ENCODE measurements at places on chromosomes 12 and 14.

DNA sequence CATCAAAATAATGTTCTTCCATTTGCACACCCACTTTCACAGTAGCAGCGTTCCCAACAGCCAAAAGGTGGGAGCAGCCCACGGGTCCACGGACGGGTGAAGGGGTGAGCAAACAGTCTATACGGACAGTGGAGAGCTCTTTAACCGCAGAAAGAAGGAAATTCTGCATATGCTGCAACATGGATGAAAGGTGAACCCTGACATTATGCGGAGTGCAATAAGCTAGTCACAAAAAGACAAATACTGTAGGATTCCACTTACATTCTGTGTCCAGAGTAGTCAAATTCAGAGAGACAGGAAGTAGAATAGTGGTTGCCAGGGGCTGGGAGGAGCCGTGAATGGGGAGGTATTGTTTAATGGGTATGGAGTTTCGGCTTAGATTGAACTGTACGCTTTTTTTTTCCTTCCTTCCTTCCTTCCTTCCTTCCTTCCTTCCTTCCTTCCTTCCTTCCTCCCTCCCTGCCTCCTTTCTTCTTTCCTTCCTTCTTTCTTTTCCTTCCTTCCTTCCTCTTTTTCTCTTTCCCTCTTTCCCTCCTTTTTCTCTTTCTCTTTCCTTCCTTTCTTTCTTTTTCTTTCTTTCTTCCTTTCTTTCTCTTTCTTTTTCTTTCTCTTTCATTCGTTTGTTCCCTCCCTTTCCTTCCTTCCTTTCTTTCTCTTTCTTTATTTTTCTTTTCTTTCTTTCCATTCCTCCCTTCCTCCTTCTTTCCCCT lies 15.8 kb upstream of the ANKRD9 start:
- peaks cover 27% of the 10 kb centered on the region for H3K4me1 ChIP-seq
- peak overlapping the region; percentile 89 for H3K27ac ChIP-seq
- H3K4me3 ChIP-seq: peak overlapping the region; percentile 45
- H3K27me3 ChIP-seq: no peaks in the 10 kb centered on the region
- H3K36me3 ChIP-seq: no peaks in the 10 kb centered on the region

GRCh38 chr12:55708695-55709233 lies 1.1 kb upstream of the ITGA7 start:
- no peak overlapping the region for H3K4me3 ChIP-seq
- H3K4me1 ChIP-seq: peaks cover 28% of the 10 kb centered on the region
- H3K27ac ChIP-seq: peak overlapping the region; percentile 82
- peaks cover 27% of the 10 kb centered on the region for H3K27me3 ChIP-seq
- DNase-seq: no peak
- H3K36me3 ChIP-seq: no peaks in the 10 kb centered on the region

- H3K4me3 ChIP-seq: no peak overlapping the region
- DNase-seq: no peak
- no peaks in the 10 kb centered on the region for H3K27me3 ChIP-seq
- H3K36me3 ChIP-seq: no peaks in the 10 kb centered on the region
Observed at GRCh38 chr12:72829838-72830237, 557.7 kb downstream of the TRHDE start.

DNA sequence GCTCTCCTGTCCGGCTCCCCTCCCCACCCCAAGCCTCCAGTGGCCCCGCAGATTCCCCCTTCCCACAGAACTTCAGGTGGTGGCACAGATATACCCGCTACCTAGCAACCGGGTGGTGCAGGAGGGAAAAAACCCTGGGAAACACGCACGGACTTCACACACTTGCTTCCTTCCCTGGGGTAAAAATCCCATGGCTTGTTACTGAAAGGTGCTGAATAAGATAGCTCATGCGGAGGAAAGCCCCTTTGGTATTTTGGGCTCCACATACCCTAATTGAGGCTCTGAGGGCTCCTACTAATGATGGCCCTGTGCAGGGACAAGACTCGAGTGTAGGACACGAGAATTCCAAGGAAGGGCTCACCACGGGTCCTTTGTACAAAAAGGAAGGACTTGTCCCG lies 869 bp upstream of the RIMBP2 start:
- H3K27ac ChIP-seq: no peak overlapping the region
- peaks cover 16% of the 10 kb centered on the region for H3K4me1 ChIP-seq
- DNase-seq: no peak
- H3K36me3 ChIP-seq: no peaks in the 10 kb centered on the region
- no peak overlapping the region for H3K4me3 ChIP-seq
- peaks cover 51% of the 10 kb centered on the region for H3K27me3 ChIP-seq

- peaks cover 5% of the 10 kb centered on the region for H3K27me3 ChIP-seq
- H3K36me3 ChIP-seq: no peaks in the 10 kb centered on the region
- H3K27ac ChIP-seq: no peak overlapping the region
- H3K4me1 ChIP-seq: no peaks in the 10 kb centered on the region
Observed at GRCh38 chr14:99125616-99126431, 146.2 kb downstream of the BCL11B start.

- peaks cover 16% of the 10 kb centered on the region for H3K4me1 ChIP-seq
- DNase-seq: no peak
- H3K4me3 ChIP-seq: no peak overlapping the region
- no peaks in the 10 kb centered on the region for H3K27me3 ChIP-seq
- H3K36me3 ChIP-seq: no peaks in the 10 kb centered on the region
Observed at GRCh38 chr14:96160913-96161310, 43.7 kb upstream of the BDKRB2 start.

- H3K27ac ChIP-seq: no peak overlapping the region
- H3K36me3 ChIP-seq: no peaks in the 10 kb centered on the region
- no peaks in the 10 kb centered on the region for H3K4me1 ChIP-seq
Observed at GRCh38 chr12:112838731-112839130, 47.2 kb downstream of the RPH3A start.

DNA sequence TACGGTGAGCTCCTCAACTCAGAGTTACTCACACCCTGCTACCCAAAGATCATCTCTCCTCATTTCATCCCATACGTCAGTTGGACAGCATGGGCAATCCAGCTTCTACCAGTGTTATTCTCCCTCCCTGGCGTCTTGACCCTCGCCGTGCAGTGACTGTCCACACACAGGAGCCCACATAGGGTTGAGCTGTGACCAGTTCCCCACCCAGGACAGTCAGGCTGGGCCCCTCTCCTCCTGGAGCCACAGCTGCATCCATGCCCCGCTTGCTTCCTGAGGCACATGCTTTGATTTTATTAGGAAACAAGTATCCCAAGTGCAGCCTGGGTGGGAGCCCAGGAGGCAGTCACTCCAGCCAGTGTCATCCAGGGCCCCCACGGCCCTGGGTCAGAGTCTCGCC lies 140.3 kb upstream of the SFSWAP start:
- no peak for DNase-seq
- H3K36me3 ChIP-seq: no peaks in the 10 kb centered on the region
- H3K27me3 ChIP-seq: peaks cover 36% of the 10 kb centered on the region
- H3K4me3 ChIP-seq: no peak overlapping the region
- H3K4me1 ChIP-seq: no peaks in the 10 kb centered on the region
- no peak overlapping the region for H3K27ac ChIP-seq

- no peak overlapping the region for H3K4me3 ChIP-seq
- no peak overlapping the region for H3K27ac ChIP-seq
- H3K4me1 ChIP-seq: peaks cover 4% of the 10 kb centered on the region
- H3K36me3 ChIP-seq: no peaks in the 10 kb centered on the region
- no peak for DNase-seq
Observed at GRCh38 chr12:102059343-102059742, 2.4 kb downstream of the WASHC3 start.

DNA sequence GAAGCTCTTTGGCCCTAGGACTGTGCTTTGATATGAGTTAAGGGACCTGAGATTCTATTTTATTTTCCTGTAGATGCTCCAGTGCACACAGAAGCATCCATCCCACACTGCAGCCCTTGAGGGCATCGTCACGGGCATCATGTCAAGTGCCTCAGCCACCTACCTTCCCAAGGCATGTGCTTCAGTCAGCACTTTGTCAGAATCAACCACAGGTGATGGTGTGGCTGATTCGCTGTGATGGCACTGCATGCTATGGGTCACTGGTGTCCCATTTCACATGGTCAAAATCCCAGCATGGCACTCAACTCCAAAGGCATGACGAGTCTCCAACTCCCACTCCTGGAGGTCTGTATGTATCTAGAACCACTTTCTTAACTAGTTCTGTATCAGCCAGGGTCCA lies 100.8 kb downstream of the AACS start:
- no peaks in the 10 kb centered on the region for H3K36me3 ChIP-seq
- H3K4me1 ChIP-seq: no peaks in the 10 kb centered on the region
- H3K27me3 ChIP-seq: no peaks in the 10 kb centered on the region
- H3K4me3 ChIP-seq: no peak overlapping the region
- no peak for DNase-seq

DNA sequence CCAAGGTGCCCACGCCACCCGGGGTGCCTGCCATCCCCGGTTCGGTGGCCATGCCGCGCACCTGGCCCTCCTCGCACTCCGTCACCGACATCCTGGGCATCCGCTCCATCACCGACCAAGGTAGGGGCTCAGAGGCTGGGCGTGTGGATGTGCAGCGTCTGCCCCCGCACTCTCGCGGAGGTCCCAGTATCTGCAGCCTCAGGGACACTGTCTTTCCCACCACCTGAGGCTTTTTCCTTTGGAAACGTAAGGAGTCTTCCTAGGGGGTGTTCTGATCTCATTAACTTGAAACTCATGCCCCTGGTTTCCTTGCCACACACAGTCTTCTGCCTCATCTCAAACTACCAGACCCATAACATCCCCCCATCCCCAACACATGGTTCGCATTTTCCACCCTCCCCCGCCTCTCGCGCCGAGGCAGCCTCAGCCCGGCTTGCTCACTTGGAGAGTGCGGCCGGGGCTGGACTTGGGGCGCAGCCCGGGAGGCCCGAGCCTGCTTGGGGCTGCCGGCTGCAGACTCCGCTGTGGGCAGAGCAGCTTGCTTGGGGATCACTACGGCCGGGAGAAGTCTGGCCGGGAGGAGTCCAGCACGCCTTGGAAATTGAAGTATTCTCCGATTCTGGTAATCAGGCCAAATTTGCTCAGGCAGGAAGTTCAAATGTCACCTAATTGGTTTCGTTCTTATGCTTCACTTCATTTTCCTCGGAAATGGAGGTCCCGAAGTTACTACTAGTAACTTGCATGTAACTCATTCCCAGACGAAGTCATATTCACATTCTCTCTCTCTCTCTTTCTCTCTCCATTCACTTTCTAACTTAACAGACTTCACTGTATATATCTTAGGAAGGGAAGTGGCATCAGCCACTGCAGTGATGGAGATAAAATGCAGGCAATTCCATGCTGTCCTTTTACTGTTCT lies 2.0 kb downstream of the PAX9 start:
- no peak overlapping the region for H3K4me3 ChIP-seq
- H3K4me1 ChIP-seq: peaks cover 39% of the 10 kb centered on the region
- no peaks in the 10 kb centered on the region for H3K36me3 ChIP-seq
- peaks cover 100% of the 10 kb centered on the region for H3K27me3 ChIP-seq
- no peak overlapping the region for H3K27ac ChIP-seq

- DNase-seq: peak; percentile 27
- H3K36me3 ChIP-seq: no peaks in the 10 kb centered on the region
- no peak overlapping the region for H3K4me3 ChIP-seq
- H3K4me1 ChIP-seq: no peaks in the 10 kb centered on the region
- H3K27ac ChIP-seq: no peak overlapping the region
Observed at GRCh38 chr14:101535232-101535631, 26.1 kb upstream of the DIO3 start.

DNA sequence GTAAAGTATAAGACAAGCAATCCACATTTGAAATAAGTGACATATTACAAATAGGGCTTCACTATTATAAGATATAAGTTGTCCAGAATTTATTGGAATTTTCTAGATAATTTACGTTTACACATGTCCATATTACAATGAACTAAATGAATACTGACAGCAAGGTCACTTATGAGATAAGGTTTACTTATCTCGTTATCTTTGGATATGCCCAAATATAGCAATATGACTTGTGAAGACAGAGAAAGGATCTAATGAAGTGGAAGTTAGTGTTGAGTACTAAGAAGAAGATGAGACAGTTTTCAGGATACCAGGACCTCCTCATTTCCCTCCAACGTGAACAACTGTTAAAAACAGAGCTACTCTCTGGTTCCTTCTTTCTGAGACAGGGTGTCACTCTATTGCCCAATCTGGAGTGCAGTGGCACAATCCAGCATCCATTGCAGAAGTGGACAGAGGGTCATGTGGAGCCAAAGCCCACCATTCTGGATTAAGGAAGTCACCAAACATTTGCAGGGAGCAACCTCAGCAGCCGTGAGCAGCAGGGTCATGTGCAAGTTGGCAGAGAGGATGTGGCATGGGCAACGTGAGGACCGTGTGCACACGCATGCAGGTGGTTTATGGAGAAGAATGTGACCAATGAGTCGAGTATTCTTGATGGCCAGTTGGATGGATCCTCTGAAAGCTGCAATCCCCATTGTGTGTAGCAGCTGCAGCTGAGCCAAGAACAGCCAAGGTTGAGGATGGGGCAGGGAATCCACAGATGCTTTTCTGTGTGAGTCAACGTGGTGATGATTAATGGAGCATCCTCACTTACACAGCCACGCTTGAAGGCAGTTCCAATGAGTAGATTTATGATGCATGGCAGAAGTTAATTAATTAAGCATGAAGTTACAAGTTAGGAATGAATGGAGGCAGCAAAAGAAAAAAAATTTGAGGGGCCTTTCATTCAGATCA lies 111.0 kb downstream of the BICD1 start:
- H3K36me3 ChIP-seq: no peaks in the 10 kb centered on the region
- no peaks in the 10 kb centered on the region for H3K27me3 ChIP-seq
- DNase-seq: peak; percentile 8
- no peaks in the 10 kb centered on the region for H3K4me1 ChIP-seq
- no peak overlapping the region for H3K4me3 ChIP-seq

All from transverse colon (tissue), 4 donors.